ENCODE measurements at places on chromosomes 16 and 17. TPM values are rescaled to one million over a fixed set of nuclear protein-coding genes. Genes with fewer than 3 reads are reported as not detected.

Gene KIF18B
- 0.66 TPM for total RNA-seq

Gene SAT2
- 69.3 TPM for total RNA-seq

Gene KRT39
- not detected for total RNA-seq

Gene FAM117A
- total RNA-seq, result 16.3 TPM

Gene NEUROD2
- total RNA-seq, result not detected

Gene SPN
- 1.4 TPM for total RNA-seq

Gene KCNG4
- not detected for total RNA-seq

Gene TCF25
- total RNA-seq, result 181 TPM

Gene KRT9
- not detected for total RNA-seq

Gene CBLN1
- not detected for total RNA-seq

Gene CACNG3
- not detected for total RNA-seq

Gene PSMC3IP
- 9.0 TPM for total RNA-seq

Gene CCL17
- total RNA-seq, result not detected

Gene MT1G
- total RNA-seq, result 87.7 TPM

Gene LITAF
- 62.7 TPM for total RNA-seq

Gene AGRP
- not detected for total RNA-seq

Gene OR1A1
- not detected for total RNA-seq

Gene ELMO3
- total RNA-seq, result 14.4 TPM

Gene KLHL10
- total RNA-seq, result not detected
